ENCODE measurements at places on chromosomes 1 and 21.

- no peak for DNase-seq
These were observed 53.3 kb upstream of the BOLA1 start for GRCh38 chr1:149846042-149846441.

DNA sequence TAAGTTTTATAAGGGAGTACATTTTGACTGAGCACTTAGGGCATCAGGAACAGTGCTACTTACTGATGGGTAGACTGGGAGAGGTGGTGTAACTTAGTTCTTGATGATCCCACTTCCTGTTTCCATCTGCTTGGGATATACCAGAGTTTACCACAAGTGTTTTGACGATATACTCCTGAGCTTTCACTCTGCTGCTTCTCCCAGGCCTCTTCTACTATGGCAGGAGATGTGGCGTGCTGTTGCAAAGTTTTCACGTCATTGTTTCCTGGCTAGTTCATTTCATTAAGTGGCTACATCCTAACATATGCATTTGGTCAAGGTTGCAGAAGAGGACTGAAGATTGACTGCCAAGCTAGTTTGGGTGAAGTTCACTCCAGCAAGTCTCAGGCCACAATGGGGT lies 41.3 kb upstream of the LAMC2 start:
- DNase-seq = no peak

GRCh38 chr1:211257826-211258225 lies 1.3 kb upstream of the RCOR3 start:
- peak; percentile 18 for DNase-seq

GRCh38 chr21:41858466-41859296 lies 20.5 kb downstream of the PRDM15 start:
- DNase-seq = no peak

GRCh38 chr1:101407505-101408211 lies 170.8 kb downstream of the S1PR1 start:
- DNase-seq = no peak

GRCh38 chr1:236851871-236852270 lies 56.8 kb downstream of the MTR start:
- peak; percentile 28 for DNase-seq

DNA sequence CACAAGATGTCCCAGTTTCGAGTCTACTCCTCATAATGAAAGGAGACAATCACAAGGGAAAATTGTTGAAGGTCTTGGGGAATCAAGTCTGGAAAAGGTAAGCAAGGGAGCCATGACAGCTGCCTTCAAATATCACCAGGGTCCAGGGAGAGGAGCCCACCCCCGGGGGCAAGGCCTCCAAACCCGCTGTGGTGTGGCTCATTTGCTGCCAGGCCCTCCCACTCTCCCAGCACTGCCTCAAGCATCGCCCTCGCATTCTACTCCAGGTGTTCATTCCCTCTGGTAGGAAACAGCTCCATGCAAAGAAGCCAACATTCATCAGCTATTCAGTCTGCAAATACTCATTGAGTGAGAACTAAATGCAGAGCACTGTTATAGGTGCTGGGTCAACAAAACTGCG lies 8.6 kb downstream of the S100A9 start:
- no peak for DNase-seq

GRCh38 chr21:35635261-35635660 lies 425.1 kb downstream of the SETD4 start:
- peak; percentile 99 for DNase-seq

DNA sequence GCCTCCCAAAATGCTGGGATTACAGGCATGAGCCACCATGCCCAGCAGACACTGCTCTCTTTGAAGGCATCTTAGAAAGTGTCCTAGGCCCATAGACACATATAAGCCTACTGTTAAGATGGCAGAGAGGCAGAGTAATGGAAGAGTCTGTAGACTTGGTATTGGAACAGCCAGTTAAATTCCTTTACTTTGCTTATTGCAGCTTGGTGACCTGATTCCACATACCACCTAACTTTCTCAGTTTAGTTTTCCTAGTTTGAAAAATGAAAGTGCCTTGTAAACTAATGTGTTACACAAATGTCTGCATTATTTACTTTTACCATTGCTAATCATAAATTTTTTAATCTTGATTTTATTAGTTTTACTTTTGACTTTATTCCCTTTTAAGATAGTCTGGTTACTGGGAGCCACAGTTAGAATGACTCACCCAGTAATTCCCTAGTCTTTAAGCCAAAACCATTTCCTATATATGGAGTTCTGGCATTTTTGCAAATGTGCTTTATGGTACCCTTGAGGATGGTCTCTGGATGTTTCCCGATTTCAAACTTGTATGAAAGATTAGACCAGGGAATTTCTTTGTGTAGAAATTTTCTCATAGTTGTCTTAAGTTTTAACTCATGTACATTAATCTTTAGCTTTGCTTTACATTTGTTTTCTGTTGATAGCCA lies 6.4 kb downstream of the SMAP2 start:
- peak; percentile 91 for DNase-seq

Data from fibroblast of skin of right biceps (primary cell).